Breast epithelium (tissue), 4 donors: ENCODE measurements at places on chromosomes 3 and 15.

DNA sequence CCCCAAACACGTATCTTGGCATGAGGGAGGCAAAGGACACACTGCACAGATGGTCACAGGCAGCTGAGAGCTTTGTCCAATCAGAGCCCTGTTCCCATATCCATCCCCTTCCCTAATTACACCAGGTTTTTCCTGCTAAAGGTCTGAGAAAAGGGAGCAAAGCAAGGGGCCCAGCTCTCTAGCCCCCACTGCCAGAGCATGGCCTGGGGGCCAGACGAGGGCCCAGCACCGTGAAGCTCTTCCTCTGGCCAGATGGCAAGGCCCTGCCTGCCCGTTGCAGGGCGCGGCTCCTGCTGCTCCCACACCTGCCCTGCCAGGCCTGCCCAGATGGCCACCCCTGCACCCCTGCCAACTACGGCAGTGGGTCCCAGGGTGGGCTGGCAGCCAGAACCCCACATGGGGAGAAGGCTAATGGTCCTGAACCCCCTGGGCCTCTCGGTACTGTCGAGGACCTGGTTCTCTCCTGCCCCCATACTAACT, 3.2 kb downstream of the SHF start:
- no peak overlapping the region for H3K4me3 ChIP-seq
- no peak for DNase-seq
- peaks cover 5% of the 10 kb centered on the region for H3K4me1 ChIP-seq
- no peaks in the 10 kb centered on the region for H3K36me3 ChIP-seq
- no peaks in the 10 kb centered on the region for H3K27me3 ChIP-seq
- peak overlapping the region; percentile 94 for H3K27ac ChIP-seq

DNA sequence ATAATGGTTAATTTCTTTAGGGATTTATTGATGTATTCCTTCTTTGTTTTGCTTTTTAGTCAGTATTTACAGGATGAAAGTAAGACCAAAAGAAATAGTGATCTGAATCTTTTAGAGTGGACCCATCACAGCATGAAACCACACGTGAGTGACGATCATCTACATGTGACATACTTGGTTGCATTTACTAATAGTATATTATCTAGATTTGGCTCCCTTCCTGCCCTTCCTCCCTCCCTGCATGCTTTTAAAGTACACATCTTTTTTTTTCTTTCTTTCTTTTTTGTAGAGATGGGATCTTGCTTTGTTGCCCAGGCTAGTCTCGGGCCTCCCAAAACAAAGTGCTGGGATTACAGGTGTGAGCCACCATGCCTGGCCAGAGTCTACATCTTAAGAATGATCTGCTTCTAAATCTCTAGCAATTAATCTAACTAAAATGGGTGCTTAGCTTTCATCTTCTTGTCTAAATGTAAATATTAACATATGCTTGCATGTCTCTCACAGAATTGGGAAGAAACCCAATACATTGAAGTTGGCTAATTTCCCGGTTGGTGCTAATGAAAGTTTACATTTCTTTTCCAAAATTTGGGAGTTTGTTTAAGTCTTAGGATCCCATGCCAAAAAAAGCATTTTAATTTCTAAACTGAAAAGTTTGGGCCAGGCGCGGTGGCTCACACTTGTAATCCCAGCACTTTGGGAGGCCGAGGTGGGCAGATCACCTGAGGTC, 38.0 kb downstream of the SENP2 start:
- H3K4me1 ChIP-seq = no peaks in the 10 kb centered on the region
- H3K4me3 ChIP-seq = no peak overlapping the region
- no peaks in the 10 kb centered on the region for H3K27me3 ChIP-seq
- DNase-seq = no peak
- H3K27ac ChIP-seq = no peak overlapping the region

DNA sequence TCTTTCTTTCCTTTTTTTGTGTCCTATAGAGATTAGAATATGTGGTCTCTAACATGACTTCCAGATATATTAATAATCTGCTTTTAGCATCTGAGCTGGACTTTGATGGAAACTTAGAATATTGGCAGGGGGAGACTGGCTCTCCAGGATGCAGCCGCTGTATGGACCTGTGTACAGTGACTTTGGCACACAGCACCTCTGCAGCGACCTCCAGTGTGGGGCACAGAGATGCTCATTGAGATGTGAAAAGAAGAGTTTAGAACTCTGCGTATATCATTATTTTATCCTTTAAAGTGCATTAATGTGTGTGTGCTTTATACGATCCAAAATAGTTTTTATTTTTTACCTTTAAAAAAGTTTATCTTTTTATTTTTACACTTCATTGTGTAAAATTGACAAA, 18.3 kb downstream of the CFAP161 start:
- H3K36me3 ChIP-seq = no peaks in the 10 kb centered on the region
- DNase-seq = no peak
- H3K4me3 ChIP-seq = no peak overlapping the region

- no peaks in the 10 kb centered on the region for H3K36me3 ChIP-seq
- no peaks in the 10 kb centered on the region for H3K4me1 ChIP-seq
- peak overlapping the region; percentile 64 for H3K27ac ChIP-seq
- no peaks in the 10 kb centered on the region for H3K27me3 ChIP-seq
Measured at GRCh38 chr3:12187448-12188327, 29.0 kb upstream of the TIMP4 start.
